ENCODE measurements at places on chromosomes 5 and 9.
A peak's percentile ranks its signal among the peaks of the same experiment; 100 is the strongest.

GRCh38 chr5:67530609-67531255 is 334.1 kb upstream of the CD180 start:
- DNase-seq, result no peak

DNA sequence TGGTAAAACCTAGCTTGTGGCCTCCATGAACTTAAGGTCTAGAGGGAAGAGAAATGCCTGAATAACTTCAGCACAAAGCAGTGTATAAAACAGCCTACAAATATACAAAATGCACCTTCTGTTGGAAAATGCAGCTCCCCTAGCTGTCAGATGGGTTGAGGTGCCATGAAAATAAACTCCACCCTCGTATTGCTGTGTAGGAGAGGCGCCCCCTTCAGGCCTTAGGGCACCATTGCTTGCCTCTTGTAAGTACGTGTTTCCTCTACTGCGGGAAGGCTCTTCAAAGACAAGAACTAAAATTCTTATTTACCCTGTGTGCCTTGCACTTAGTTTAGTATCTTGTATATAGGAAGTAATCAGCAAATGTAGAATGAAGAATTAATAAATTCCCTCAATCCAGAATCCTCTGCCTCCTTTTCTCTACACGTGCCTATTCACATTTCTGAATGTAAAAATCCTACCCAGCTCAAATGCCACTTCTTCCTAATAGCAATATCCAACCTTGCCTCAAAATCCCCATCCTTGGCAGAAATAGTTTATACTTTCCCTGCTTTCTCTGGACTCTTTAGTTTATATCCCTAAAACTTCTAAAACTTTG is 393.7 kb upstream of the PDE4D start:
- DNase-seq, result peak; percentile 54

- DNase-seq, result no peak
These were observed 8.3 kb downstream of the HNRNPH1 start for GRCh38 chr5:179615203-179615602.

- no peak for DNase-seq
These were observed 32.1 kb upstream of the SLC6A3 start for GRCh38 chr5:1477341-1477740.

GRCh38 chr5:141430332-141431113 is at the start of gene PCDHGA12:
TSS of gene PCDHGA12 (plus strand) at chr5:141430507. CDS start at chr5:141430760, 253 bp downstream.
- DNase-seq, result no peak

GRCh38 chr9:68844631-68845612 is 139.9 kb downstream of the PIP5K1B start:
- DNase-seq, result peak; percentile 11

DNA sequence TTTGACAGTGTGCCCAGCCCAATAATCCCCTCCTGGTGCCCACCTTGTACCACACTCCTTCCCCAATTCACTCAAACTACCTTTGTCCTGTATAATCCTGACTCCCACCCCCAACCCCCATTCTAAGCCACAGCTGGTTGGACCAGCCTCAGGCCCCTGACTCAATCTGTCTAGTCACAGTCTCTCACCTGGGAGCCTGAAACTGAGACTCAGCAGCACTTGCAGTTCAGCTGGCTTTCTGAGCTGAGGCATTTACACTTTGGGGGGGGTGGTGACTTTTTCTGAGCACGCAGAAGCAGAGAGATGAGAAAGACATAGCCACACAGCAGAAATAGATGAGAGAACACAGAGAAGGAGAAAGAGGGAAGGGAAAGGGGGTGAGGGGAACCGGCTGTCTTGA is 247.3 kb downstream of the MAN2A1 start:
- no peak for DNase-seq

DNA sequence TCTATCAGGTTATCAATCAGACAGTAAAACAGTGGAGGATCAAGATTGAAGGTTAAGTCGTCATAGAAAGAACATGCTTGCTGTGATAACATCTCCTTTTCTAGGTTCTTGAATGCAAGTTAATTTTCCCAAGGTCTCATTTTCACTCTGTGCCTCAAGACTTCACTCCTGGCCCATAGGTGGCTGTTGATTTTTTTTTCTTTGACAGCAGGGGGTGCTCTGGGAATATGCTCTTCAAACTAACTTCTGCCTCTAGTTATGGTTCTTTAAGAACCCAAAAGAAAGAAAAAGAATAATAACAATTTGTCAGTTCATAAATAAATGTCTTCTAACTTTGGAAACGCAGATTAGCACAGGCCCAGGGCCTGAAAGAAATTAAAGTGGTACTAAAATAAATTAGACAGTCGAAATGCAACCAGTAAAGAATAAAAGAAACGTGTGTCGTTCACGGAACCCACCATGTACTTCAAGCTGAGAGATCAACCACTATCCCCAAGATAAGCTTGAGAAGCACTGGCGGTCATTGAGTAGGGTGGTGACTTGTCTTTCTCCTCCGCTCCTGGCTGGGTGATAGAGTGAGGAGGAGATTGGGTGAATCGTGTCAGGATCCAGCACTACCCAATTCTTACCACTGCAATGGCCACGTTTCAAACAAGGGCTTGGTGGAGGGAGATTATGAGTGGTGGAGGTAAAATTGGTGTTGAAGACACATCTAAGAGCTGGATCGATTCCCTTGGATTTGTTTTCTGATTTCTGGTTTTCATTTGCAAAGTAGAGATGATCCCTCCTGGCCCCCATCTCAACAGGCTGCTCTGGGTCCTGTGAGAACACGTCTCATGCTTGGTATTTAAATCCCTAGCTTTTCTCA is 93.4 kb upstream of the IRX4 start:
- no peak for DNase-seq

DNA sequence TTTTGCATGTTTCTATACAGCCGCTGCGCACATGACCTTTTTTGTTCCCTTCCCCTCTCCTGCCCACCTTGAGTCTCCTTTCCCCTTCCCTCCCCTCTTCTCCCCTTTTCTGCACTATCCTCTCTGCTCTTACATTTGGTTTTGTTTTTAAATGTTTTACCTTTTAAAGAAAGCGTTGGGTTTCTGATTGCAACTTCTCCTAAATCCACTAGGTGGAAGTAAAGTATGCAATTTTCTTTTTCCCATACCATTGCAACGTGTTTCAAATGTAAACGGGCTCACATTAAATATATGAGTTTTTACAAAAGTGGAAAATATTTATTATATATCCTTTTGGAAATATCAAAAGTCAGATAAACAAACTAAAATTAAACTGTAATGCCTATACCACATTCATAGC is 500.9 kb downstream of the DIRAS2 start:
- DNase-seq, result peak; percentile 77

GRCh38 chr5:116719106-116719505 is 144.5 kb upstream of the SEMA6A start:
- no peak for DNase-seq

- DNase-seq, result peak; percentile 64
These were observed 10.9 kb downstream of the PTCH1 start for GRCh38 chr9:95505717-95506427.

DNA sequence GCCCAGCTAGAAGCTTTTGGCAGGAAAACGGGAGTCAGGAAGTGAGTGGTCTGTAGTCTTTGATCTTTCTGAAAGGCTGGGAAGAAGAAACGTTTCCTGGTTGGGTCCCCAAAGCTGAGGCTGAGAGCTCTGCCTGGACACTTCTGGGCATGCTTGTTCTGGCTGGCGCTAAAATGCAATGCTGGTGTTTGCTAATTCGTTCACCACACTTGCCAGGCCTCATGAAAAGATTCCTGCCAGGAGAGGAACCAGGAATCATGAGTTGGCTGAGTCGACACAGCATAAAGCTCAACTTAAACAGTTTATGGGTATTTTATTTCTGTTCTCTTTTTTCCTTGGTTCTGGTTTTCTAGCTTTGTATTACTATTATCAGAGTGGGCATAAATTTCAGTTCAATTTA is 10.7 kb upstream of the PTGR1 start:
- DNase-seq, result no peak

GRCh38 chr5:32475334-32476097 is 31.0 kb upstream of the ZFR start:
- peak; percentile 36 for DNase-seq

DNA sequence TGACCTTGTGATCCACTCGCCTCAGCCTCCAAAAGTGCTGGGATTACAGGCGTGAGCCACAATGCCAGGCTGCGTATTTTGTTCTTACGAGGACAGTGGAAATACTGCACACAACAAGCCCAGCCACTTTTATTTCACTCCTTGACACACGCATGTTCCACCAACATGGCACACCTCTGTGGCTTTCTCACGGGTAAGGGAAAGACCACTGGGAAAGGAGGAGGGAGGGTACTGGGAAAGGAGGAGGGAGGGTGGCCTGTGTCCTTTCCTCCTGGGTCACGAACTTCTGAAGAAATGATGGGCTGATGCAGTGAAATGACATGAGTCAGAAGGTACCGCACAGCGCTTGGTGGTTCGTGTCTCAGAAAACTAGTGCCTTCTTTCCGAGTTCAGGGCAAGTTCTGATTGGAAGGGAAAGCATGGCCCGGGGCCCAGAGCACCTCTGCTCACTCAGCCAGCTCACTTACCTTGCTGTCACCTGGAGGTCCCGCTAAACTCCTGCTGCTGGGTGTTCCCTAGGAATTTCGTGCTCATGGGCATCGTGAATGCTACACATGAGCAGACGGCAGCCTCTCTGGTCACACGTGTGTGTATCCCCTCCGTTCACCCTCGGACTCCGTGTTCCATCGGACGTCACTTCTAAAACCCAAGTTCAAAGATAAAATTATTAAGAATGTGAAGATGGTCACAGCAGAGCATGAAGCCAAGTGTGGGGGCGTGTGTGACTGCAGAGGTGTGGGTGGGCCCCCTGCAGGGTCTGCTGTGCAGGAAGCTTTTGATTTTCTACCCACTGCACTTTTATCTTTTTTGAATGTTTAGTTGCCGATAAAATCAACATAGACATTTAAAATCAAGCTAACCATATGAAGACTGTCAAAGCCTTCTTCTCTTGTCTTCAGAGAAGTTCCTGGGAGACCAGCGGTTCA is 42.9 kb downstream of the LAMC3 start:
- DNase-seq, result no peak

- no peak for DNase-seq
These were observed 56.6 kb downstream of the KCNN2 start for GRCh38 chr5:114418176-114419066.

DNA sequence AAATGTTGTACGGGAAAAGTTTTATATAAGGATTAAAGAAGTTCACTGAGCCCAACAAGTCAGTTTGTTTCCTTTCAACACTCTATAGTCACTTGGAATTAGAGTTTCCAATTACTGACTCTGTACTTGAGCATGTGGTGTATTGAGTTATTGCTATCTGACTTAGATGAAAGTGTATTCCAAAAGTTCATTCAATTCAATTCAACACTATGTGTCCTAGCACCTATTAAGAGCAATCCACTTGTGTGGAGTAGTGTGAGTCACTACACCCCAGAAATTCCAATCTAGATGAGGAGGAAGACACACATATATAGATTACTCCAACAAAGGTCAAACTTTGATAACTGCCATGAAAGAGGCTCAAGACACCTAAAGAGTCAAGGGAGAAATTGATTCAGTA is 98.2 kb upstream of the SLCO6A1 start:
- DNase-seq, result no peak

- no peak for DNase-seq
These were observed 284.4 kb downstream of the PIK3R1 start for GRCh38 chr5:68499987-68500386.

DNA sequence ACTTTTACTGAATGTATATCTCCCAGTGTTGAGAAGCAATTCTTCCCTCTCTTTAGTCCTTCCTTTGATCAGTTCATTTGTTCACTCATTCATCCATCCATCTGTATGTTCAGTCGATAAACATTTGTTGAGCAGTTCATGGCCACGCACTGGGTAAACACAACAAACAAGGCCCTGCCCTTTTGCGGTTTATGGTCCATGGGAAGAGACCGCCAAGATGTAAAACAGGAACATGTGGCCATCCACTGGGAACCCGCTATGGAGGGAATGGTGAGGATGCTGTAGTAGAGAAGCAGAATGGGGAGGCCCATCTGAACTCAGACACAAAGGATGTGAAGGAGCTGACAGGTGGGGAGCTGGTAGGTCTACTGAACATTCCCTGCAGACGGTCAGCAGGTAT is 102.7 kb upstream of the SPRY4 start:
- no peak for DNase-seq

DNA sequence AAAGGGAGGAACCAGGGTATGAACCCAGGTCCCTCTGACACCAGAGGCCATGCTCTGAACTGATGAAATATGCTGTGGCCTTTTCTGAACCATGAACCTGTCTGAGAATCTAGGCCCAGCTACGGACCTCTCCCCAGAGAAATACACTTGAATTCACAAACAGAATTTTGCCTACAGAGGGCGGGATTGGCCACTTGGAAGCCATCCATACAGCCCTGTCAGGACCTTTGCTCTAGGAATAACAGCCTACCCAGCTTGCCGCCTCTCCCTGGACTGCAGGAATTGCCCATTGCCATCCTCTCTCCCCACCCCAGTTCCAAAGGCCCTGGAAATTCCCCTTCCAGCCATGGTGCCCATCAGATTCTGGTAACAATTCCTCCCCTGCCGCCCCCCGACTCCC is 26.6 kb downstream of the MORN5 start:
- DNase-seq, result no peak

DNA sequence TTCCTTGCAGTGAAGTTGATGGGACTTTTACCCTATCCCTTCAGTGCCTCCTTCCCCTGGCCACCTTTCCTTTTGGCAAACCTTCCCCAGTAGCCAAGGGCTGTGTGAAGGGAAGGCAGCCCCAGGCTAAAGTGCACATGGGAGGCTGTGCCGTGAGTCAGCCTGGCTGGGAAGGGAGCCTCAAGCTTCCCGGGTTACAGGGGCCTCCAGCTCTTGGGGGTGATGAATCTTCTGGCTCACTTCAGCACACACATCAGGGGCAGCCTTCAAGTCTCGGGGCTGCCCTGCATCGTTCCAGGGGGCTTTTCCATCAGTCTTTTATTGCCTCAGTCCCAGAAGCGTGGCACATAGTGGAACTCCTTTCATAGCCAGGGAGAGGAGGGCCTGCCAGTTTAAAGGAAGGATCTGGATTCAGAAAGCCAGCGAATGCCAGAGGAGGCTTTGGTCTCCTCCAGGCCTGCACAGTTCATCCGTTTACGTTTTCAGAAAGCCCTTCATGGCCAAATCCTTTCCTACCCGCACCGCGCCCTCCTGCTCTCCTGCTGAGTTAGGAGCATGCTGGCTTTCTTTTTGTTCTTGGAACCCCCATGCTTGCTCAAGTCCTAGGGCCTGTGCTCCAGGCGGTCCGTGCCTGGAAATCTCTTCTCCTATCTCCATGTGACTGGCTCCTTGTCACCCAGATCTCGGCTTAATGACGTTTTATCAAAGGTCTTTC is 134.8 kb upstream of the KLF4 start:
- no peak for DNase-seq

DNA sequence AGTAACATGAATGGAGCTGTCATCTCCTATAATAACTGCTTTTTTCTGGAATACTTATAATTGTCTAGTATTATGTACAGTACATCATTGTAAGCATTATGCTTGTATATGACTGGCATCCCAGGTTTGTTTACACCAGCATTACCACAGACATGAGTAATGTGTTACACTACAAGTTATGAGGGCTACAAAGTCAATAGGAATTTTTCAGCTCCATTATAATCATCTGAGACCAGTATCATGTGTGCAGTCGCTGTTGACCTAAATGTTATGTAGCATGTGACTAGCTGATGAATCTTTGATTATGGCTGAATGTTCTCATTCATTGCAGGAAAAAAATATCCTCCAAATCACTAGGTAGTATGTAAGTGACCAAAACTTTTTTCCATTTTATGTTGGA is 2.2 kb downstream of the ZCCHC9 start:
- no peak for DNase-seq
